WERI-Rb-1 (cell line): ENCODE measurements at places on chromosomes 2 and 18.

DNA sequence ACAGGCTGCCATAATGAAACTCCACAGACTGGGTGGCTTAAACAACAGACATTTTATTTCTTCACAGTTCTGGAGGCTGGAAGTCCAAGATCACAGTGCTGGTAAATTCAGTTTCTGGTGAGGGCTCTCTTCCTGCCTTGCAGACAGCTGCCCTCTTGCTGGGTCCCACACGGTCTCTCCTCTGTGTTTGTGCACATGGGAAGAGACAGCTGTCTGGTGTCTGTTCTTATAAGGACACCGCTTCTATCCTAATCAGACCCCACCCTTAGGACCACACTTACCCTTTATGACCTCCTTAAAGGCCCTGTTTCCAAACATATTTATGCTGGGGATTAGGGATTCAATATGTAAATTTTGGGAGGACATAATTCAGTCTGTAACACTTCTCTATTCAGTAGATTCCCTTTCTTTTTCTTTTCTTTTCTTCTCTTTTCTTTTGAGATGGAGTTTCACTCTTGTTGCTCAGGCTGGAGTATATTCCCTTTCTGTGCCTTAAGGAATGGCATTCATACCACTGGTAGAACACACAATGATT, 18.9 kb downstream of the CTIF start:
- no peak for DNase-seq

- no peak for DNase-seq
Measured at GRCh38 chr2:233034091-233034882, 1.8 kb downstream of the NEU2 start.

GRCh38 chr2:199946836-199947235, 8.5 kb downstream of the TYW5 start:
- DNase-seq = no peak

DNA sequence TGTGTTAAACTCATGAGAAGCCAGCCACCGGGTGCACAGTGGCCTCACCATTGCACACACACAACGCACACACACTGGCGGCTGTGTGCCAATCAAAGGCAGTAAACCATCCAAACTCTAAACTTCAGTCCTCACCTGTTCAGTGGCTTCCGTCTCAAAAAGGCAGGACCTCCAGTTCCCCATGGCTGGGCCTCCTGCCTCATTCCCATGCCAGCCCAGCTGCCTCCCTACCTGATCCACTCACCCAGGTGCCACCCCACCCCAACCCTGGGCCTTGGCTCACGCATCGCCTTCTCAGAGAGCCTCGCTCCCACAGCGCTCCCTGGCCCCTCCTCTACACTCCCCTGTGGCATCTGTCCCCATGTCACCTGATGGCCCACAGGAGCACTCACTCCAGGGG, 190.9 kb downstream of the EIPR1 start:
- DNase-seq = no peak

- no peak for DNase-seq
Measured at GRCh38 chr18:76610933-76611749, 116.1 kb upstream of the ZNF516 start.

DNA sequence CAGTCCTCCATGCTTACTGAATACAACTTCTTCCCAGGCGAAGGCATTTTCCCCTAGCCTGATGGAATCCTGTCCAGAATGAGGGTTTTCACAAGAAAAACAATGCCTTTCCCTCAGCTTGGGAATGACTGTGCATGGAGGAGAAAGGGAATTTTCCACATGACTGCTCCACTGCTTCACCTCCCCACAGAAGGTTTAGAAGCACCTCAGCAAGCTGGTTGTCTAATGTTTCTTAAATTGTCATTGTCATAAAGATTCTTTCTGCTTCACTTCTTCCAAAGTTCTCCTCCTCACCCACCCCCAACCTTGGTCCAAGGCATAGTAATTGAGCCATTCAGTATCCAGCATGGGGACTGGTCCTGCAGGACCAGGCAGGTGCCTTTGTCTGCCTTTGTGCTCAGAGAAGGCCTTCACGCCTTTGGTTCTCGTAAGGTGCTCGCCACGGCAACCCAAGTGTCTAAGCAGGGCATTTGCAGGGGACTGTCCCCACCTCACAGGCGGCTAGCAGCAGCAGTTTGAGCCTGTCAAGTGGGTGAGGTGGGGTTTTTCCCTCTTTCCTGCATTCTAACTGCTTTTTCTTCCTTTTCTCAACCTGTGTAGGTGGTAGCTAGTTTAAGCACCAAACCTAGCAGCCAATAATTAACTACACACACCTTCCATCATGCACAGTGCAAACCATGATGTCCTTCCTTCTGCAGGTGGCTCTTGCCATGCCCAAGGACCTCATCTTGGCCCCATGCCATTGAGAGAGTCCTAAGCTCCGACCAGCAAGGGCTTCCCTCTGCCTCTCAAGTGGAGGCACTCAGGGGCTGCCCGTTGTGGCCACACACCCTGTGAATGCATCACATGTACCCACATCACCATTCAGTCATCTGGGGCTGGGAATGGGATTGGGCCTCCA, 65.7 kb upstream of the BCL2L11 start:
- DNase-seq = no peak

- DNase-seq = no peak
Measured at GRCh38 chr2:120526047-120526562, 180.2 kb downstream of the INHBB start.

- no peak for DNase-seq
Measured at GRCh38 chr2:12076810-12077209, 330.4 kb downstream of the LPIN1 start.

GRCh38 chr2:98518101-98518500, 73.4 kb downstream of the INPP4A start:
- peak; percentile 37 for DNase-seq

DNA sequence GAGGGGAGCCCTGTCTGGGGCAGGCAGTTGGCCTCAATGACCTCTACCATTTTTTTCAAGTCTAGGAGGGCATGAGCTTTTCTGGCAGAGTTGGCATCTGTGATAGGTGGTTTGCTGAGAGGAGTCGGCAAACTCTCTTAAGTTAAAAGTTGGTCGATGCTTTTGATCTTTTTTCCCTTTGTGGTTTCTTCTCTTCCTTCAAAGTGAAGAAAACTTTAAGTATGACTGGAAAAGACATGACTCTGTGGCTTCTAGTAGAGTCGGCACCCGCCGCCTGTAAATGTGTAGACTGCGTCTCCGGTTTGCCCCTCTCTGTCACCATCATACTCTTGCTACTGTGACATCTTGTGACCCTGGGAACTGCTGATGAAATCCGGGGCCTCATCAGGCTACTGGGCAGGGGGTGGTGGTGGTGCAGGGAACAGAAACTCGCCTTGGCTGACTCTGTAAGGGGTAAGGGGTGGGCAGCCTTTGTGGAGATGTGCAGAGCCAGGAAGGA, 21.1 kb downstream of the INPP5D start:
- DNase-seq = no peak
